Activated naive CD4-positive, alpha-beta T cell (primary cell): ENCODE measurements at places on chromosomes 2 and 18.

DNA sequence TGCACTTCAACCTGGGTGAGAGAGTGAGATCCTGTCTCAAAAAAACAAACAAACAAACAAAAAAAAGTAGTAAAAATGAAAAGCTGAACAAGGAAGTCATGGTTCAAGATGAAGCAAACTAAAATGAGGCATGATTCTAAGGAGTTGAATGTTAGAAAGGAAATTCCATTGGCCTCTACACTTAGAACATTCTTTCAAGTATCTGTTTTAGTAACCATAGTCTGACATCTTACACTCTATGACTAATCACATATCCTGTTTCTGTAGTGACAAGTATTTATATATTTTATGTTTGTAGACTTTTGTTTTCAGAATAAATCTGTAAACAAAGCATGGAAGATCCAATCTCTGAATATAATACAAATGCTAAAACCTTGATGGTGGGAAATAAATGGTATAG lies 164.1 kb downstream of the KIAA1328 start:
- no peak for DNase-seq

DNA sequence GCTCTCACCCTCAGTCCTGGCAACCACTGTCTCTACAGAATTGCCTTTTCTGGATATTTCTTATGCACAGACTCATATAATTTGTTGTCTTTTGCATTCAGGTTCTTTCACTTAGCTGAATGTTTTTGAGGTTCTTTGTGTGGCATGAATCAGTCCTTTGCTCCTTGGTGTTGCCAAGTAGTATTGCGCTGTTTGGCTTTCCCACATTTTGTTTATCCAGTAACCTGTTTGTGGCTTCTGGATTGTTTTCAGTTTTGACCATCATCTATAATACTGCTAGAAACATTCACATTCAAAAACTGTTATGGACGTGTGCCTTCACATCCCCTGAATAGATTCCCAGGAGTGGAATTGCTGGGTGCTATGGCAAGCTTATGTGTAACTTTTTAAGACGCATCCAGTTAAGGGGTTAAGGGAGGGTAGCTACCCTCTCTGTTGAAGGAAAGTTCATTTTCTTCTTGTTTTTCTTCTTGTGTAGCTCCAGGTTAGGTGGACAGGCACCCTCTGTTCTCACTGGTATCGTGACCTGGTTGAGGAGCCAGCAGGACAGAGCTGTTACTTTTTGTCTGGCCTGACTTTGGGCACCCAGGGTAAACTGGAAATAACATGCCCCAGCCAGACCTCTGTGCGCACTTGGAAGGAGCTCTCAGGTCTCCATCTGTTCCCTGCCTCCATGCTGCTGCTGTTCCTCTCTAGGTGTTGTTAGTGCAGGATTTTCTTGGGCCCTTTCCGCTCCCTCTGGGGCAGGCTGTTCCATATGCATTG lies 29.6 kb downstream of the ARHGAP25 start:
- no peak for DNase-seq

- DNase-seq: no peak
These were observed 10.8 kb upstream of the COX7A2L start for GRCh38 chr2:42371611-42372473.

- DNase-seq: no peak
These were observed 63.4 kb downstream of the AFTPH start for GRCh38 chr2:64587561-64587960.

DNA sequence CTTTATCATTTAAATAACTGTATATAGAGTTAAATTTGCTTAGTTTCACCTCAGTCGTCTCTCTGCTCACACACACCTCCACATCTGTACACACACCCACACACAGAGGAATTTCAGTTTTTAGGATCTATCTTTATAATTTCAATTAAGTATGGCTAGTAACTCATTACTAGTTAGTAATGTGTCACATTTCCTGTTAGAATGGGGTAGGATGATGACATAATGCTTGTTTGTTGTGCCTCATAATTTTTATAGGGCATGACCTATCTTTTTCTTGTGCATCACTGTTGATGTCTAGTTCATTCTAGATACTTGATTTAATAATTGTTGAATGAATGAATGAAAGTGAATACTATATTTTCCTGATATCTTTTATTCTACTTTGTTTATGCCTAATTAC lies 108.6 kb downstream of the AGPS start:
- no peak for DNase-seq

DNA sequence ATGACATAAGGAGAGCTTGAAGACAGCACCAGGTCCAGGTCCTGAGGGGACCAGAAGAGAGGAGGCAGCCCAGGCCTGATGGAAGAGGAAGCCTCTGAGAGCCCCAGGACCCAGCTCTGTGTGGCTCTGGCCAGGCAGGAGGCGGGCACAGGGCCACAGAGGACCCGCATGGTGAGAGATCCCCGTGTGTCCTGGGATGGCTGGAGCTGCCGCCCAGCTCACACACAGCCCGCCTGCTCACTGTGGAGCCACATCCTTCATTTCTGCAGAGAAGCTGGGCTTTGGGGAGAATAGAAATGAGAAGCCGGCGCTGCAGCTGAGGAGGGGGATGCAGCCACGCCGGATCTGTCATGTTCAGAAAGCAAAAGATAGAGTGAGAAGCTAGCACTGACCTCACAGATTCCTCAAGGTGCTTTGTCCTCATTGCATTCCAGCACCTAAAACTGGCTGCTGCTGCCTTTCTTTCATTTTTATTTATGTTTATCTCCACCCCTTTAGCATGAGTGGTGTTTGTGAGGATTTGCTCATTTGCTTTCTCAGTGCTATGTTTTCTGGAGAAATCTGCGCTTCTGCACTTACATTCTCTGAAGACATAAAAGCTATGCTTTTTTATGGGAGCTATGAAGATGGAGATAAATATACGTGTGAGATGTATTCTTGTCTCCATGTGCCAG lies 307.6 kb upstream of the MYT1L start:
- DNase-seq: no peak

DNA sequence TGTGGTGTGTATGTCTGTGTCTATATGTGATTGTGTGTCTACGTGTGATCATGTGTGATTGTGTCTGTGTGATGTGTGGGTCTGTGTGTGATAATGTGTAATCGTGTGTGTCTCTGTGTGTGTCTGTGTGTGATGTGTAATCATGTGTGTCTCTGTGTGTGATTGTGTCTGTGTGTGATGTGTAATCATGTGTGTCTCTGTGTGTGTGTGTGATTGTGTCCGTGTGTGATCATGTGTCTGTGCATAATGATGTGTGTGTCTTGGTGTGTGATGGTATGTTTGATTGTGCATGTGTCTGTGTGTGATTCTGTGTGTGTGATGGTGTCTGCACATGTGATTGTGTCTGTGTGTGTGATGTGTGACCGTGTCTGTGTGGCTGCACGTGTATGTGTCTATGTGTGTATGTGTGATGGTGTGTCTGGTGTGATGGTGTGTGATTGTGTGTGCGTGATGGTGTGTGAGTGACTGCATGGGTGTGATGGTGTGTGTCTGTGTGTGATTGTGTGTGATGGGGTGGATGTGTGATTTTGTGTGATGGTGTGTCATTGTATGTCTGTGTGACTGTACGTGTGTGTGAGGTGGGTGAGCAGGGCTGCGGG lies 78.9 kb downstream of the RTP5 start:
- DNase-seq: no peak

DNA sequence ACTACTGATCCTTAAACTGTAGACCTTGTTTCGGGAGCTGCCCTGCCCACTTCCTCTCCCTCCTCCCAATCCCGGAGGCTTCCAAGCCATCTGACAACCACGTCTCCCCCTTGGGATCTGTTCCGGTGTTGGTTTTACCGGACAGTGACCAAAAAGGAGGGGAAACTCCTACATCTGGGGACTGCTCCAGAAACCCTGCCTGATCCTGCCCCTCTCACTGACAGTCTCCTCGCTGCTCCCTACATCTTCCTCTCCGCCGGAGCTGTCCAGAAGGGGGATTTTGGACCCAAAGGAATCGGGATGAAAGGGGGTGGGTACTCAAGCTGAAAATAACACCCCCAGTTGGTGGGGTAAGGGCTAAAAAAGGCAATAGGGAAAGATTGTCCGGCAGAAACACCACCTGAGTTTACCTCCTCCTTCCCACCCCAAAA lies 1.5 kb downstream of the INO80D start:
- no peak for DNase-seq

DNA sequence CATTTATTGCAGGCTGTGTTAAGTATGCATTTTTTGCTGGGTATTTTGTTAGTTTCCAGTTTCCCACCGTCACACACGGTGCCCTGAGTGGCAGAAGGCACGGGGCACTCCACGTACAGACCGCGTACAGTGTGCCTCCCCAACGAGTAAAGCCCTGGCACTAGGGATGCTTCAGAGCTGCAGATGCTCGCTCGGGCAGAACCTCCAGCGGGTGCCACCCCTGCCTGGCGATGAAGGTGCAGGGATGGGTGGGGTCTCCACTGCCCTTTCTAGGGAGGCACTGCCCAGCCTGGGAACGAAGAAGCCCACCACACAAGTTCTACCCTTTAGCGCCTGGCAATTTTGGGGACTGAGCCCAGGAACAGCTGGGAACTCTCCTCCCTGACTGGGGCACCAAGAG lies 4.1 kb downstream of the GREB1 start:
- no peak for DNase-seq

- DNase-seq: no peak
These were observed 32.5 kb downstream of the DARS1 start for GRCh38 chr2:135952891-135953290.

- no peak for DNase-seq
These were observed 92.1 kb downstream of the COLEC12 start for GRCh38 chr18:408367-408766.

DNA sequence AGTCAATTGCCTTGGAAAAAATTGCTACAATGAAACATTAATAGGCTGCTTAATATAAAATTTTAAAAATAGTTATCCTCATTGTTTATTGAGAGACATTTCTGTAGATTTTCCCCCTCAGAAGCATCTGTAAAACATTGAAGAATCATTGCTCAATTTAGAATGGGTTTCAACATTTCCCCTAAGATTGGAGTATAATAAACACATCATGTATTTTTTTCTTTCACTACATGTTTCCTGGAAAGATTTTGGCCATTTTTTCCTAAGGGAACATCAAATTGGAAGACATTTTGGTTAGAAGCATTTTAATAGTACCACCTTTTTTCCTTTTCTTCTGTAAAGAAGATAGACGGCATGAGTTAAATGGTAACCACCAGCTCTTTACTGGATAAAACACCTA lies 443.2 kb upstream of the SPHKAP start:
- no peak for DNase-seq

DNA sequence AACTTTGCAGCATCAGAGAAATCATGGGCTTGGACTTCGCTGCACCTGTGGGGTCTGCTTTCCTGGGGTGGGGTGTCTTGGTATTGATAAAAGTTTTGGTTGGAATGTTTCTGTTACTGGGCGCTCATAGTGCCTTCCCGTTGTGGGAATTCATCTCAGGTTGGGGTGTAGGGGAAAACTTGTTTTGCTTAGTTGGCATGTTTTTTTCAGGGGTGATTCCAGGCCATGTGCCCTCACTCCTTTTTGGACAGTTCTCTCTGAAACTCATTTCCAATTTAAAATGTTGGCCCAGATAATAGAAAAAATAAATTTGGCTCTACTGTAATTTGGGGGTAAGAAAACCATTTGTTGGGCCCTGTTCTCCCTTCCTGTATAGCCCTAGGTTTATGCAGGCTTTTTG lies 1.5 kb downstream of the LTBP1 start:
- no peak for DNase-seq

GRCh38 chr2:86628091-86628522 lies 4.4 kb upstream of the RNF103 start:
- no peak for DNase-seq

- DNase-seq: no peak
These were observed 69.0 kb downstream of the ST6GAL2 start for GRCh38 chr2:106816974-106817373.

GRCh38 chr2:90069290-90069894 lies 1377.9 kb downstream of the RPIA start:
- no peak for DNase-seq

DNA sequence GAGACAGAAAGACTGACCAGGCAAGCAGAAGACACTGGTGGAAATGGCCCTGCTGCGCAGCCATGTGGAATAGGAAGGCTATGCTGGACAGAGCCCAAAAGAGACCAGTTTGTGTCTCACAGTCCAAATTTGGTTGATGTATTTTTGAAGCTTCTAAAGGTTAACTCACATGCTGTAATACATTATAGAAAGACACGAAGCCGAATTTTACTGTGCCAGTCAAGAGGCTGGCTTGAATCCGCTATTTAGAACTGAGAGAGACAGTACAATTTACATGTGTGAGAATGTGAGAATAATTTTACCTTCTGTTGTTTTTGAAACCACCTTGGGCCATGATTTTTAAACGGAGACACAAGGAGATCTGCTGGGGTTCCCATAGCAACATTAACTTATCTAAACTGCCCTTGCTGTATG lies 113.6 kb downstream of the METTL8 start:
- DNase-seq: no peak

DNA sequence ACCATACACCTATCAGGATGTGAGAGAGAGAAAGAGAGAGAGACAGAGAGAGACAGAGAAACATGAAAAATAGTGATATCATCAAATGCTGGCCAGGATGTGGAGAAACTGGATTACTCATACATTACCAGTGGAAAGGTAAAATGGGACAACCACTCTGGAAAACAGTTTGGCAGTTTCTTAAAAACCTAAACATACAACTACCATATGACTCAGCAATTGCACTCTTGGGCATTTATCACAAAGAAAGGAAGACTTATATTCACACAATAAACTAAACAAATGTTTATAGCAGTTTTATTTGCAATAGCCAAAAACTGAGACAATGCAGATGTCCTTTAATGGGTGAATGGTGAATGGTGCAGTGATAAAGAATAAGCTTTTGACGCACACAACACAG lies 29.1 kb downstream of the SLC4A3 start:
- no peak for DNase-seq

GRCh38 chr18:24089515-24090337 lies 49.1 kb upstream of the CABYR start:
- DNase-seq: no peak

DNA sequence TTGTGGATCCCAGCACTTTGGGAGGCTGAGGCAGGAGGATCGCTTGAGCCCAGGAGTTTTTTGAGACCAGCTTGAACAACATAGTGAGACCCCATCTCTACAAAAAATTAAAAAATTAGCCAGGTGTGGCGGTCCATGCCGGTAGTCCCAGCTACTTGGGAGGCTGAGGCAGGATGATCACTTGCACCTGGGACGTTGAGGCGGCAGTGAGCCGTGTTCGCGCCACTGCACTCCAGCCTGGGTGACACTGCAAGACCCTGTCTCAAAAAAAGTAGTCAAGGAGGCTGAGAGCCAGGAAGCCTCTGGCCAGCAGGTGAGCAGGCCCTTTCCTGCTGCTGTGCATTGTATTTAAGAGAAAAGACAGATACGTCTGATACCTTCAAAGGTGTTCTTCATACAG lies 11.1 kb upstream of the PROC start:
- no peak for DNase-seq

DNA sequence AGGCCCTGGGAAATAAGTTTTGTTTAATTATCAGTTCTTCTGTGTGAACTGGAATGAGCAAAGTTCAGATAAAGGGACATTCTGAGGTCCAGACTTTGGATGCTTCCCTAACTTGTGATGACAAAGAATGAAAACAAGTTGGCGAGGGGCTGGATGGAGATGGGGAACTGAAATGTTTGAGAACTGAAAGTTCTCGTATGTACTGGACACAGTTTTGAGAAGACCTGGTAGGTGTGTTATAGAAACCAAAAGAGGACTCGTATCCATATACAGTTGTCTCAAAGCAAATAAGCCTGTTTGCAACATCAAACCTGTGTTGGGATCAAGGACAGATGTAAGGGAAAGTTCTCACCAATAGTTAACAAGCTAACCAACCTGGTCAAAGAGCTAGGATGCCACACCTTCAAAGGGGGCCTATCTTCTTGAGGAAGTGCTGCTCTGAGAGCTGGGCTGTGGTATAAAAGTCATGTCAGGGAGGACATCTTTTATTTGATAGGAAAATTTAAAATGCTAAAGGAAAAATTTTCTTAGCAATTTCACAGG lies at the start of gene UPP2:
UPP2 (plus strand) TSS at position 493 of the 543 bp plus-strand sequence. CDS start 188 bp downstream, outside the sequence.
- DNase-seq: no peak
